ENCODE measurements at places on chromosomes 5 and 9.

- no peak for DNase-seq
Observed at GRCh38 chr9:132037458-132037857, 42.2 kb downstream of the MED27 start.

DNA sequence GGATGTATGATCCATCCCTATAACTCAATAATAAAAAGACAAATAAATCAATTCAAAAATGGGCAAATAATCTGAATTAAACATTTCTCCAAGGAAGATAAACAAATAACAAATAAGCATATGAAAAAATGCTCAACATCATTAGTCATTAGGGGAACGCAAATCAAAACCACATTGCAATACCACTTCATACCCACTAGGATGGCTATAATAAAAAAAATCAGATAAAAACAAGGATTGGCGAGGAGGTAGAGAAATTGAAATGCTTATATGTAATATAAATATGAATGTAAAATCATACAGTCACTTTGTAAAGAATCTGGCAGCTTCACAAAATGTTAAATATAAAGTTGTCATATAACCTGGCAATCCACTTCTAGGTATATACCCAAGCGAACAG lies 52.3 kb upstream of the TBCA start:
- no peak for DNase-seq

- DNase-seq = no peak
Observed at GRCh38 chr5:122311961-122312590, at the start of gene SNCAIP. SNCAIP (plus strand) TSS chr5:122312237; CDS start chr5:122391135, 78,898 bp downstream.

DNA sequence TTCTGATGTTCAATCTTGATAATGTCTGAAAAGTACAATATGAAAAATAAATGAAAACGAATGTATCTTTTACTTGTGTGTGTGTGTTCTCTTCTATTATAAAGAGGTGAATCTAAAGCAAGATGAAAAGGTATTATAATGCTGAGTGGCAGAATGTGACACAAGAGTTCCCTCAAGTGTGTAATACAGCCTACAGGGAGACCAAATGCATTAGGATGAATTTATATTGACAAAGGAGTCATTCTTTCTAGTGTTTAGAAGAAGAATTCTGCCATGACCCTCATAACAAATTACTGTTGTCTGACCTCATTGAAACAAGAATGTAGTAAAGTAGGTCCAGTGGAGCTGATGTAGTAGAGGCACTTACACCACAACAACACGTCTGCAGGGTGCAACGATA lies 1119.0 kb upstream of the CDH10 start:
- no peak for DNase-seq

GRCh38 chr9:36765468-36766341 lies 193.0 kb downstream of the MELK start:
- DNase-seq = peak; percentile 86

DNA sequence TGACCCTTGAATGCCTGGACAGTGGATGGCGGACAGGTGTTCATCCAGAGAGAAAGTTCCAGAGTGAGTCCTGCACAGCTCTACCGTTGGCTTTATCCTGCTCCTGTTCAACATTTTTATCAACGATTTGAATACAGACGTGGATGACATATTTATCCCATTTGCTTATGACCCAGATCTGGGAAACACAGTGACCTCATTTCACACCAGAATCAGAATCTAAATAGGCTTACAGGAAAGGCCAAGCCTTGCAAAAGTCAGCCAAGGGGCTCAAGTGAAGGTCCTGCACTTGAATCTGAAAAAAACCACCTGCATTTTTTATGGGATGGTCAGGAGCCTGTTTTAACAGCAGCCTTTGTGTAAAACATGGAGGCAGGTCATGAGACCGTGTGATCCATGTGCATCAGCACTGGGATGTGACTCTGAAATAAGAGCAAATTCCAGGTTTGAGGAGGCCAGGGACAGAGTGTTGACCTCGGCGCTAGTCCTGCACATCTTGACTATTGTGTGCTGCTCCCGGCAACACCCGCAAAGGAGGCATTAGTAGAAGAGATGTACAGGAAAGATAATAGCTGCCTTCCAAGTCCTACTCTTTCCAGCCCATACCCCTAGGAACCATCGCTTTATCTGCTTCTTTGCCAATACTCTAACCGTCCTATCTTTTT lies 18.5 kb downstream of the PDZD2 start:
- DNase-seq = no peak

DNA sequence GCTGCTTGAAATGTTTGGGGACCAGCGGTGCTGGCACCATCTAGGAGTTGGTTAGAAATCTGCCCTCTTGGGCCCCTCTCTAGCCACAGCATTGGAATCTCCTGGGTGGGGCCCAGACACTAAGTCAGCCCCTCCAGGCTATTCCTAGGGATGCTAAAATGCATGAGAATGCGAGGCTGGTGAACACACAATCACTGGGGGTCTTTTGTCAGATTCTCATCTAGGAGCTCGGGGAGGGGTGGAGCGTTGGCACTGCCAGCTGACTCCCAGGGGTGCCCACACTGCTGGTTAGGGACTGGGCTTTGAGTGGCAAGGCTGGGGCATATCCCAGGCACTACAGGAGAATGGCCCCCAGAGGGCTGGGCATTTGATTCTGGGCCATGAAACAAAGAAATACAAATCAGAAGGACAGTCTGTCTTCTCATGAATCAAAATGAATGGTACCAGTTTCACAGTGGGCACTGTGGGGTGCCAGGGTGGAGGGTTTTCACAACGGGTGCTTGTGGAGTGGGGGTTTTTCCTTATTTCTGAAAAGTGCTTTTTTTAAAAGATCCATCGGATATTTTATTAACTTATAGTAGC lies 127.8 kb upstream of the RAPGEF1 start:
- DNase-seq = no peak

DNA sequence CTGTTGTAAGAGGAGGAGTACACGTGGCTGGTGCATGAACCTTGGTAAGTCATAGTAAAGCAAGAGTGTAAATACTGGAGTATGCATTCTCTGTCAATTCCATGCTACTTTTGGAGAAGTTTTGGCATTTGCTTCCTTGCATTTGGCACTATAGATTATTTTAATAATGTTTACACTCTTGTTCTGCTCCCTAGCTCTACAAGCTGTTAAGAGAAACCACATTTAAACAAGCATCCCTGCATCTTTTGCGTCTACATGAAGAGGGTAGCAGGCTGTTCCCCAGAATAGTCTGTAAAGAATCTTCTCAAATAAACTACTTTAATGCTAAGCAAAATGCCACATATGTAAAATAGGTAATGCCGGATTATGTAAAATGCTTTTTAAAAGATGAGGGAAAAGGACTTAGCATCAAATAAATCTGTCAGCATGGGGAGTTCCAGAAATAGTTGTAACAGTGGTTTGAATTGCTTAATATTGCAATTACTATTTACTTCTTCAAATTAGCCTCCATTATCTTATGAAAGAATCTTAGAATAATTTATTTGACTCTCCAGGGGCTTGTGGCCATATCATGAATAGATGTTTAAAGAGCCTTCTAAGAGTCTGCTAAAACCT lies 2127.3 kb upstream of the WWC1 start:
- DNase-seq = no peak

Measured in inflammatory macrophage (primary cell).